ENCODE measurements at places on chromosomes 7 and 10. TPM values are rescaled to one million over a fixed set of nuclear protein-coding genes. Genes with fewer than 3 reads are reported as not detected.
A peak's percentile ranks its signal among the peaks of the same experiment; 100 is the strongest.

Gene OR13A1
- not detected for total RNA-seq

Gene IGF2BP3
- 0.24 TPM for total RNA-seq

Gene PRXL2A
- 9.5 TPM for total RNA-seq

Gene HOXA10
- not detected for total RNA-seq

Gene LANCL2
- total RNA-seq = 7.0 TPM

DNA sequence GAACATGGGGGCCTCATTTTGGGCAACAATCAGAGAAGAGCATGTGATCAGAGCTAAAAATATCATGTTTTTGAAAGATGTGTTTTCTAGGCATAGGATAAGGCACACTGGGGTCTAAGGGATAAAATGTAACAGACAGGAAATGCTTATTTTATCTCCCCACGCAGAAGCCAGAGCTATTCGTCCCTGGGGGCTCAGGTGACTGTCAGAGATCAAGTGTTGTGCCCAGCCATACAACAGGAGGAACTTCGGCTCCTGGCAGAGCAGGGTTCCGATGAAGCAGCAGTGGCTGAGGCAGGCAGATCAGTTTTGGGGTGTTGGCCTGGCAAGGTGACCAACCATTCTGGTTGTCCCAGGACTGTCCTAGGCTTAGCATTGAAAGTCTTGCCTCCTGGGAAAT lies 15.2 kb downstream of the NPY start:
- H3K4me1 ChIP-seq = no peaks in the 10 kb centered on the region
- no peak overlapping the region for H3K27ac ChIP-seq
- no peaks in the 10 kb centered on the region for H3K36me3 ChIP-seq
- peaks cover 11% of the 10 kb centered on the region for H3K27me3 ChIP-seq

DNA sequence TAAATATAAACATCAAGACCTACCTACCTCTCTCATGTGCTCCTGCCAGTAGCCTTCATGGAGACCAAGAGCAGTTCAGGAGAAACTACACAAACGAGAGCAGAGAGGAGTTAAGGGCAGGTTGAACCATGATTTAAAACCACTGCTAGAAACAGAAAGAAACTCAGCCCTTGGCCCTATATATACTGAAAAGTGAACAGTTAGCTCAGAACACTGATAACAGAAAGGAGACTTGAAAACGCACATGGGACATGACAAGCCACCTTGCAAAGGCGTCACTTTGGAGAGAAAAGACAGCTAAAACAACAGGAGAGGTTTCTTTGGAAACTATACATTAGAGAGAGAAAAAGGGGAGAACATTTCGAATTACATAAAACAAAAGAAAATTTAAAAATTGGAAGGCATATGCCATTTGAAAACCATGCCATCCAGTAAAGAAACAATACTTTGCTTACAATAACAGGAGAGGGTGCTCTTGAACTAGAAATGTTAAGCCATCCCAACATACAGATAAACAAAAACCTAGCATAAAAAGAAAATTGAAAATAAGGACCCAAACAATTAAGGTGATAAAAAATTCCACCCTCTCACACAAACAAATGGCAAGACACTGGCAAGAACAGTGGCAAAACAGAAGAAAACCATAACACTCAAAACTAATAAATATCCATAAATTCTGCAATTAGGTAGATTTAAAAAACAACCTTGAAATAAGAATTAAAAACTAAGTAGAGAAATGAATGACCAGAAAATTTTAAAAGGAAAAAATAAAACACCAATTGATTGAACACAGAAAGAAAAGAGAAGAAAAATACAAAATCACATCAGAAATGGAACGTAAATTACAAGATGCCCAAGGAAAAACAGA lies 232.7 kb downstream of the IMMP2L start:
- no peak overlapping the region for H3K27ac ChIP-seq
- H3K4me1 ChIP-seq = peaks cover 6% of the 10 kb centered on the region
- DNase-seq = no peak
- no peaks in the 10 kb centered on the region for H3K27me3 ChIP-seq
- H3K4me3 ChIP-seq = no peak overlapping the region

DNA sequence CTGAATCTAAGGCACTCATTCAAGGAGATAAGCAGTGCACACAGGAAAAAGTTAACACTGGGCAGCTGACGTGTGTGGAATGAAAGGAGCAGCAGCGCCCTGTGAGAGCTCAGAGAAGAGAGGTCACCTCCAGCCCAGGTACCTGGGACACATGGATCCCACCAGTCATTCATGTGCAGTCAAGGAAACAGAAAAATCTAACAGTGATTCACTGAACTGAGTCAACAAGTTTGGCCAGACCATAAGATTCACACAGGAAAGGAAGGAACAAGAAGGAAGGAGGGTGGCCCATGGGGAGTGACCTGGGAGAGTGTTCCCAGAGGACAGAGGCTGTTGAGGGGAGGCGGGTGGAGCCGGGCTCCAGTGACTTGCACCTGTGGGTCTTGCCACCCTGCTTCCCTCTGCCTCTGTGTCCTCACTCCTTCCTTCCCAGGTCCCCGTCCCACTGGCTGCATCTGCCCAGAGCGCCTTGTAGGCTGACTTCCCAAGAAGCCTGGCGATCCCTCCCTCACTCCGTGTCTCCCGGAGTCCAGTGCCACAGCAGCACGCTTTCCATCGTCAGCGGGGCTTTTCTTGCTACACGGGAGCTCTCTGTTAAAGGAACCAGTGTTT lies 27.7 kb downstream of the RNF32 start:
- no peak overlapping the region for H3K27ac ChIP-seq
- peaks cover 1% of the 10 kb centered on the region for H3K36me3 ChIP-seq
- DNase-seq = no peak

DNA sequence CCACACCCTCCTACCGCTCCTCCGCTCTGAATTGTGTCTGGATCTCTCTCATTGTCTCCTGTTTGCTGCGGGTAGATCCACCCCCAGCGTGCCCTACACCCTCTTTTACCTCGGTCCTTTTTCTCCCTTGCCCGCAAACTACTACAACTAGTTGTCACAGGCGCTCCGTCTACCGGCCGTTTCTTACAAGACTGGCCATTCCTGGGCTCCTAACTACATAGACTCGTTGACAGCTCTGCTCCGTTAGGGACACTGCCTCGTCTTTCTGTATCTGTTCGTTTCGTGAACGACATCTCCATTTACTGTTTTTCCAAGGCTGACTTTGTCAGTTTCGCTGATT lies 786 bp downstream of the TAF3 start:
- H3K27me3 ChIP-seq = peaks cover 2% of the 10 kb centered on the region
- H3K4me1 ChIP-seq = peaks cover 36% of the 10 kb centered on the region
- H3K4me3 ChIP-seq = peak overlapping the region; percentile 98
- no peaks in the 10 kb centered on the region for H3K36me3 ChIP-seq
- H3K27ac ChIP-seq = peak overlapping the region; percentile 70

DNA sequence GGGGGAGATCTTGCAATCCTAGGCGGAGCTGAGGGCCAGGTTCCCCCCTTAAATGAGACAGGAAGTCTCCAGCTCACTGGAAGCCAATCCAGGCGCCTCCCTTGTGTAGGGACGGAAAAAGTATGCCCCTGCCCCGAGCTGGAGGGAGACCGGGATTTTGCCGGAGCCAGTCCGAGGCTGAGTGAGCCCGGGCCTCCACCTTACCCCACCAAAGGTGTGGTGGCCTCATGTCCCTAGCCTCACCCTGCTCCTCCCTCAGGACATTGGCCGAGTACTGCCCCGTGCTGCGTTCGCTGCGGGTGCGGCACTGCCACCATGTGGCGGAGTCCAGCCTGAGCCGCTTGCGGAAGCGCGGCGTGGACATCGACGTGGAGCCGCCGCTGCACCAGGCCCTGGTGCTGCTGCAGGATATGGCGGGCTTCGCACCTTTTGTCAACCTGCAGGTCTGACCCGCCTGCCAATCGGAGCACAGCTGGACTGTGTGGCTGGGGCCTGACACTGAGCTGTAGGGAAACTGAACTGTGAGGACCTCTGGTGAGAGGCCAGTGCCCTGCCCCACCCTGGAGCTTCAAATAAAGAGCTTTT lies 2.0 kb downstream of the FBXL15 start:
- DNase-seq = peak; percentile 78
- H3K36me3 ChIP-seq = peaks cover 9% of the 10 kb centered on the region
- peaks cover 12% of the 10 kb centered on the region for H3K27me3 ChIP-seq
- peaks cover 51% of the 10 kb centered on the region for H3K4me1 ChIP-seq
- peak overlapping the region; percentile 74 for H3K27ac ChIP-seq

GRCh38 chr10:109454691-109455090 lies 468.6 kb downstream of the XPNPEP1 start:
- no peaks in the 10 kb centered on the region for H3K4me1 ChIP-seq
- DNase-seq = no peak
- no peak overlapping the region for H3K27ac ChIP-seq
- no peak overlapping the region for H3K4me3 ChIP-seq
- H3K36me3 ChIP-seq = peaks cover 2% of the 10 kb centered on the region

- no peak overlapping the region for H3K4me3 ChIP-seq
- peaks cover 23% of the 10 kb centered on the region for H3K4me1 ChIP-seq
- H3K27ac ChIP-seq = no peak overlapping the region
- H3K27me3 ChIP-seq = no peaks in the 10 kb centered on the region
- no peak for DNase-seq
Measured at GRCh38 chr7:44061645-44062179, 3.7 kb downstream of the PGAM2 start.

- H3K4me3 ChIP-seq = no peak overlapping the region
- DNase-seq = no peak
- H3K27ac ChIP-seq = no peak overlapping the region
- no peaks in the 10 kb centered on the region for H3K36me3 ChIP-seq
- no peaks in the 10 kb centered on the region for H3K4me1 ChIP-seq
Measured at GRCh38 chr7:37986908-37987330, 66.5 kb downstream of the EPDR1 start.

Measured in activated CD4-positive, alpha-beta memory T cell treated with anti-CD3 and anti-CD28 coated beads for 36 hours (primary cell).